ENCODE measurements at places on chromosomes 3 and 15.

GRCh38 chr3:190229632-190230424, 92.4 kb downstream of the CLDN1 start:
- DNase-seq, result no peak

GRCh38 chr15:93052090-93052879, 36.7 kb downstream of the RGMA start:
- no peak for DNase-seq

- DNase-seq, result no peak
Observed at GRCh38 chr3:187026317-187026670, 96.0 kb downstream of the ST6GAL1 start.

DNA sequence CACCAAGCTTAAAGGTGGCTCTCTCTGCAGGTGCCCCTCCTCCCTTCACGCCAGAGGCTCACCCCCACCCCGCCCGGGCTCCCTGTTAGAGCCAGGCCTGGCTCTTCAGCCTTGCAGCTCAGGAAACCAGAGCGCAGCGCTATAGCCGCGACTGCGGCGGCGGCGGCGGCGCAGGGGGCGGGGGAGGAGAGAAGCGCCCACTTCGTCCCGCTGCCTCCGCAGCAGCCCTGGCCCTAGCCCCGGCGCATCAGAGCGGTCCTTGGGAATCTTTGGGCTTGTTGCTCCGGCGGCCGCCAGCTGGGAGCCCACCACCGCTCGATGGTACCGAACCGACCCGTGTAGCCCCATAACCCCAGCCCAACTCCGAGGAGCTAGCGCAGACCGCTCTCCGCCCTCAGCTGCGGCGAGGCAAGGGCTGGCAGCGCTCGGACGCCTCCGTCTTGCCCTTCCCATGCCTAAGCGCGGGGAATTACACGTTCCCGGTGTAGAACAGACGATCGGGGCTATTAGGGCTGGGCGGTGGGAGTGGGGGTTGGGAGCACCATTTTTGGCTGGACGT, 1.2 kb downstream of the RASGRF1 start:
- no peak for DNase-seq

GRCh38 chr15:65055201-65055870, 10.1 kb downstream of the SLC51B start:
- DNase-seq, result peak; percentile 70

- DNase-seq, result peak; percentile 40
Observed at GRCh38 chr3:36868614-36869436, 76.0 kb downstream of the TRANK1 start.

GRCh38 chr3:116445990-116446389, 703 bp upstream of the LSAMP start:
- DNase-seq, result no peak

DNA sequence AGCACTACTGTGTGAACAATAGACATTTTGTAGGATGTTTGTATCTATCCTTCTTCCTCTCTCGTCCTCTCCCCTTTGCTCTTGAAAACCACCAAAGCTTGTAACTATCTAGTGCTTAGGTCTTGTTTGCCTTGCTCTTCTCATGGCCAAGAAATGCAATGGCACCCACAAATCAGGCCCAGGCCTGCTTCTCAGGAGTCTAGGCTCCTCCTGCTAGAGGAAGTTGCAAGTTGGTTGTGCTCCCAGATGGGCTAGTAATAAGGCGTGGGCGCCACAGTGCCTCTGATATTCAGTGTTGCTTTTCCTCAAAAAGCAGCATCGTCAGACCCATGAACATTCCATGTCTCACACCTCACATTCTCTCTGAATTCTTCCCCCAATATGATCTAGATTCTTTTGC, 28.7 kb downstream of the ZNF385D start:
- DNase-seq, result no peak

DNA sequence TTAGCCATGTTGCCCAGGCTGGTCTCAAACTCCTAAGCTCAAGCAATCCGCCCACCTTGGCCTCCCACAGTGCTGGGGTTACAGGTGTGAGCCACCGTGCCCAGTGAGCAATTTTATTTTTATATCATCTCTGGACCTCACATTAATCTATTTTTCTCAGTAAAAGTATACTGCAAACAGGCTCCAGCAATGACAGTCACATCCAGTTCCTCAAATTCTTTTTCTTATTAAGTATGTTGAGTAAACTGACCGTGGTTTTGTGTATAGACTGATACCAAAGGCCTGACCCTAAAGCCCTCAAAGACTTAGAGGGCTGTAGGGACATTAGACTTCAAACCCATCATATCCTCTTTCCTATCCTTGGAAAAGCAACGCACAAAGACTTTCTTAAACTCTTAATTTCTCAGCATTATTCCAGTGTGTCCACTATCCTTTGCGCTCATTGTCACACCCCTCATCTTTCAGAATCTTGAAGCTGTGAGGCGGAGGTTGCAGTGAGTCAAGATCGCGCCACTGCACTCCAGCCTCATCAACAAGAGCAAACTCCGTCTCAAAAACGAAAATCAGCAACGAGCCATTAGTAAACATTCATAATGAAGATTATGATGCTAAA, 2.0 kb downstream of the NGLY1 start:
- no peak for DNase-seq

DNA sequence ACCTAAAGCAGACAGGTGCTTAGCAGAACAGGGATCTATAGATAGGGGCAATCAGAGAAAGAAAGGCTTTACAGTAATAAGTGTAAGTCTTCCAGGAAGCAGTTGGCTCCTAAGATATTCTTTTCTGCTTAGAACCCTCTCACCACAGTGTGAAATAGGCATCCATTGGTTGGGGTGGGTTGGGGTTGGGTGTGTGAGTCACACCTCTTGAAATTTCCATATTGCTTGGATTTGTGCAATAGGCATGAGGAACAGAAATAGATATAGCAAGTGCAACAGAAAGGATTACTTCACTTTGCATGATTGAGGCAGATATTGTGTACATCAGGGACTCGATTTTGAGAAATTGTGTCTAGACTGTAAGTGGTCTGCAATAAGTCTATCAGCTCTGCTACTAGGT, 200.1 kb upstream of the GAP43 start:
- DNase-seq, result no peak

DNA sequence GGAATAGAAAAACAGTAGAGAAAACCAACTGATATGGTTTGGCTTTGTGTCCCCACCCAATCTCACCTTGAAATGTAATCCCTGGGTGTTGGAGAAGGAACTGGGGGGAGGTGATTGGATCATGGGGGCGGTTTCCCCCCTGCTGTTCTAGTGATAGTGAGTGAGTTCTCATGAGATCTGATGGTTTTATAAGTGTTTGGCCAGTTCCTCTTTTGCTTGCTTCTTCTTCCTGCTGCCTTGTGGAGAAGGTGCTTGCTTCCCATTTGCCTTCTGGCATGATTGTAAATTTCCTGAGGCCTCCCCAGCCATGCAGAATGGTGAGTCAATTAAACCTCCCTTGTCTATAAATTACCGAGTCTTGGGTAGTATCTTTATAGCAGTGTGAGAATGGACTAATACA, 48.4 kb downstream of the EOMES start:
- DNase-seq, result no peak

- no peak for DNase-seq
Observed at GRCh38 chr15:42364529-42364928, 5.2 kb downstream of the CAPN3 start.

DNA sequence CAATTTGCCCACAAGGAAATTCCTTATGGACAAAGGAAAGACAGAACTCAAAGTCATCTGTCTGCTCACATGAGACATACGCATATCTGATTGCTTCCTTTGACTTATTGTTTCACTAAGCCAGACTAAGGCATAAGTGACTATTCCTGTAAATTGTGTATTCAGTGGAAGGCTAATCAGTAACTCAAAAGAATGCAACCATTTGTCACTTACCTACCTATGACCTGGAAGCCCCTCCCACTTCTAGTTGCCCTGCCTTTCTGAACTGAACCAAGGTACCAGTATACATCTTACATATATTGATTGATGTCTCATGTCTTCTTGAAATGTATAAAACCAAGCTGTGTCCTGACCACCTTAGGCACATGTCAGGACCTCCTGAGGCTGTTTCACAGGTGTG, 53.5 kb upstream of the PROK2 start:
- no peak for DNase-seq

- no peak for DNase-seq
Observed at GRCh38 chr15:55197719-55198118, 978 bp upstream of the RSL24D1 start.

DNA sequence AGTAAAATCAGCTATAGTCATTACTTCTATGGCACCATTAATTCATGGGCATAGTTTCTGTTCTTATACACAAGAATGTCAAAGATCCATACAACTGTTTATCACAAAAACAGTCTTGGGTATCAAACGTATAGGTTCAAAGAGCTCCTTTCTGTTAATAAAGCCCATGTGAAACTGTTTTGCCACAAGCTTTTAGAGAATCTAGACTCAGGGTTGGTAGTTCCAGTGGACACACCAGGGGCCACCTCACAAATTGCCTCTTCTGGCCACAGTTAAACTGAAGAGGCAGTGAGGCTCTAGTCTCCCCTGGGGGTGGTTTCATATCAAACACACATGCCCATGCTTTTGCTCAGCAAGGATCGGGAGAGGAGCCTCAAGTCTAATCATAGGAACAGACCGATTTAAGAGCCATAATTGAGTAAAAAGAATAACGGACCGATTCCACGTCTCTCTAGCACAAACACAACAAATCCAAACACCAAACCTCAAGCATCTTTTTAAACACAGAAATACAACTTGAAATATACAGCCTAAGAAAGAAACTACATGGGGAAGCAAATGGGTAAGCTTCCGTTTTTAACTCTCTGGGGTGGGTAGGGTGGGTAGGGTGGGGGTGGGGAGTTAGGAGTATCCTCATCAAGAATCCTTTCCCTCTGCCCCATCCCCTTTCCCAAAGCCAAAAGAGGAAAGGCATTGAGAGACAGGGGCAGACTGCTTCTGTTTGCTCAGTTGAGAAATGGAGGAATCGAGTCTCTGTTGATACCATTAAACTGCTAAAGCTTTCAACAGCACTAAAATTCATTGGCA, 443.3 kb downstream of the MAGI1 start:
- no peak for DNase-seq

GRCh38 chr3:128430731-128431130, 36.0 kb downstream of the DNAJB8 start:
- DNase-seq, result no peak

DNA sequence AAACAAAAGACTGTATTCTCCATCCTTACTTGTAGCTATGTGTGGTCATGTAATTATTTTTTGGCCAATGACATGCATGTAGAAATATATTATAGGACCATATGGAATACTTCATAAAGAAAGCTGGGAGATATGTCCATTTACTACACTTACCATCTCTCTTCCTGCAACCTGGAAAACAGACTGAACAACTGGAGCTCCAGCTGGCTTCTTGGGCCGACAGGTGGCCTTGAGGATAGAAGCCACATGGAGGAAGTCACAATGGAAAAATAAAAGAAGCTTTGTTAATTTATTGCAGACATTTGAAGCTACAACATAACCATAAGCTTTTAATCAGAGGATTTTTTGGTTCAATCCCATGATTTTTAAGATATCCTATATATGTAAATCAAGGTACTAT, 167.9 kb upstream of the CBLB start:
- DNase-seq, result no peak

GRCh38 chr15:90184786-90185704, 16.1 kb upstream of the SEMA4B start:
- DNase-seq, result peak; percentile 80

- no peak for DNase-seq
Observed at GRCh38 chr3:66486202-66486601, 14.6 kb downstream of the LRIG1 start.

DNA sequence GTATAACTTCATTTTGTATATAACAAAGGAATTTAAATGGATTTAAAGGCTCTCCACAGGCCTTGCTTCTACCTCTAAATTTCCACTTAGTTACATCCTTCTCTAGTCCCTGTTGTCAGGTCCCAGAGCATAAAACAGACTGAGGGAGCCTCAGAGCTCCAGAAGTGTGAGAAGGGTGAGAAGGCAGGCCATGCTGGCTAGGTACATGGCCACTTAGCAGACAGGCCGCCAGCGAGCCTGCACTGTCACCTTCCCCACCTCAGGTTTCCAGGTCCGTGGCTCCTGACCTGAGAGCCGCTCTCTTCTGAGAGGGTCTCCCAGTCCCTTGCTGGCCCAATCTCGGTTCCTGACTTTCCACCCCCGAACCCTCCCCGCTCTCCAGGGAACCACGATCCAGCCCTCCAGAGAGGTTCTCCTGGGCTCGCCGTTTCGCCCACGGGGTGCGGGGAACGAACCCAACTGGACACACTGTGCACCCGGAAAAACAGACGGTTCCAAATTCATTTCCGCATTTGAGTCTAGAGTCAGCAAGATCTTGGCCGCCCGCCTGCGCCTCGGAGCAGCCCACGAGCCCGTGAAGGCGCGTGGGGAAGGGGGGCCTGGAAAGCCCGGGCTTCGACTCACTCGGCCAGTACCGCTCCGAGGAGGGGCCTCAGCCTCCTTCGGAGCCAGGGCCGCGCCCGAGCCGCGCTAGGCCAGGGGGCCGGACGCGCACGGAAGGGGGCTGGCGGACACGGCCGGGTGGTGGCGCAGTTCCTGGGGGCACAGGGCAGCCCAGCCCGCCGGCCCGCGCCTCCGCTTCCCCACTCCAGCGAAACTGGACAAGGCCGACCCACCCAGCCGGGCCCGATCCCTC, 16.7 kb upstream of the SOX2 start:
- DNase-seq, result no peak

DNA sequence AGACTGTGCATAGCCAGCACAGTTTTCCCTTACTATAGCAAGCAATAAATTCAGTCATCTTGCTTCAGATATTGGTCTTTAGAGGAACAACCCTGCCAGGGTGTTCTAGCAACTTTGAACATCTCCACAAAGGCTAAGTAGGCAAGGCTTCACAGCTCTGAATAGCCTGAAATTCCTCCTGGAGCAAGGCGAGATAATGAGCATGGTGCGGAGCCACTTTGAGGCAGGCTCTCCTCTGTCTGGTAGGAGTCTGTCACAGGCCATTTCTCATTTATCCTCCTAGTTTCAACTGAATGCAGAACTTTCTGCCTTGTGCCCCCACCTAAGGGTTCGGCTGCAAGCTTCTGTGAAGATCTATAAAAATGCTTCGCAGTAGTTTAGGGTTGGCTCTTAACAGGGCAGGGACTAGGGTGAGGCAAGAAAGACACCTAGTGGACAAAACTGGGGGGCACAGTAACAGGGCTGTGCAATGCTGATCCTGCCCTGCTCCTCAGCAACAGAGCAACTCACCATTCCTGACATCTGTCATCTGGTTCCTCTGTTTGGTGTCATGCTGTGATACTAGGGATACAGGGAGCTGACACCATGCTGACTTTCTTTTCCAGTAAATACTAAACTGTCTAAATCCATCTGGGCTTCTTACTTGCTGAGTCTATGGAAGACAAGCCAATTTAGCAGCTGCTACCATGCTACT, 16.6 kb upstream of the EHHADH start:
- peak; percentile 67 for DNase-seq
